ENCODE measurements at places on chromosomes 6 and 20. TPM values are rescaled to one million over a fixed set of nuclear protein-coding genes. Genes with fewer than 3 reads are reported as not detected.
A peak's percentile ranks its signal among the peaks of the same experiment; 100 is the strongest.

DNA sequence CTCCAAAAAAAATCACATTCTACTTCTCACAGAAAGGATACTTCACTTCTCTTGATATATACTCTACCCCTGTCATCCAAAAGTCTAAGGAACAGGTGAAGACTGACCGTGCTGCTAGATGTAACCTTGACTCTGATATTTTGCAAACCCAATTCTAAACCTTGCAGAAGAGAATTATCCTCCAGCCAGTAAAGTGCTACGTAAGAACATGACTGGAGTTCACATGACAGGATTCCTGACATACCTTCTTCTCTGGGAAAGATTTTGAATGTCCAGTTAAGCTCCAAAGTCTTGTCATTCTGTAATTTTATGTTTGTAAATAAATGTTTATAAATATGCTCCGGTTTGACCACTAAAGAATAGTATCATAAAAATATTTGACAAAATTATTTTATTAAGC lies 35.8 kb downstream of the BTBD9 start:
- no peaks in the 10 kb centered on the region for H3K4me1 ChIP-seq
- no peaks in the 10 kb centered on the region for H3K27me3 ChIP-seq
- no peaks in the 10 kb centered on the region for H3K36me3 ChIP-seq
- DNase-seq = no peak

Gene KCNG1
- total RNA-seq = 1.1 TPM

GRCh38 chr6:119142041-119142440 lies 63.6 kb upstream of the FAM184A start:
- H3K27ac ChIP-seq = no peak overlapping the region
- no peak overlapping the region for H3K4me3 ChIP-seq
- DNase-seq = no peak

DNA sequence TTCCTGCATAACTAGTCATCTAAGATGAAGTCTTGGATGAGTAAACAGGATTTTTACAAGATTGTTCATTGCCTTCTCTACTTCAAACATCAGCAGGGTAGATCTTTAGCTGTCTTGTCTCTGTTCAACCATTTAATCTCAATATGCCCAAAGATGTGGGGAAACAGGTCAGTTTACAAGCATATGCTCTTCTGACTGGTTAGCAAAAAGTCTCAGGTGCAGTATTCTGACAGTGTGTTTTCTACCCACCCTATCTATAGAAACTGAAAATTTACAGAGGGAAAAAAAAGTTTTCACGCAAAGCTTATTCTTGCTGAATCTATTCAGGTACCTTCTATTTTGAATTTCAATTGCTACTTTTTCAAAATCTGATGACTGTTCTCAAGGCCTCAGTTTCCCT lies 29.0 kb downstream of the MAP3K5 start:
- H3K4me1 ChIP-seq = peaks cover 69% of the 10 kb centered on the region
- H3K4me3 ChIP-seq = no peak overlapping the region
- no peak for DNase-seq
- H3K27me3 ChIP-seq = no peaks in the 10 kb centered on the region

GRCh38 chr20:40704828-40705227 lies 15.8 kb upstream of the MAFB start:
- no peaks in the 10 kb centered on the region for H3K4me1 ChIP-seq
- peaks cover 29% of the 10 kb centered on the region for H3K27me3 ChIP-seq
- no peak overlapping the region for H3K4me3 ChIP-seq
- no peaks in the 10 kb centered on the region for H3K36me3 ChIP-seq
- H3K27ac ChIP-seq = no peak overlapping the region
- no peak for DNase-seq

- H3K27ac ChIP-seq = no peak overlapping the region
- H3K4me1 ChIP-seq = no peaks in the 10 kb centered on the region
- peaks cover 33% of the 10 kb centered on the region for H3K27me3 ChIP-seq
- DNase-seq = no peak
- no peak overlapping the region for H3K4me3 ChIP-seq
Observed at GRCh38 chr20:3687655-3688054, 5.8 kb upstream of the ADAM33 start.

DNA sequence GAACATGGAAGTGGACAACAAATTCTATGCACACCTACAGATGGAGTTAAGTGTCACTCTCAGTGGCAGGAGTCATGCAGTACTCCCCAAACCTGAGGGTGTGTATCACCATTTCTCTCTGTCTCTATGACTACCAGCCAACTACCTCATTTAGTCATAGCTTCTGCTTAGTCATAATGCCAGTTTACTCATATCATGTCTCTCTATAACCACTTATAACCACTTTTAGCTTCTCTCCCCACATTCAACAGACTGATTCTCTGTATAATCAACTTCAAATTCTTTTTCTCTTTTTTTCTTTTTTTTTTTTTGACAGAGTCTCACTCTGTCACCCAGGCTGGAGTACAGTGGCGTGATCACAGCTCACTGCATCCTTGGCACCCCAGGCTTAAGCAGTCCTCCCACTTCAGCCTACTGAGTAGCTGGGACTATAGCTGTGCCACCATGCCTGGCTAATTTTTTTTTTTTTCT lies 13.8 kb upstream of the GTF3C6 start:
- H3K4me3 ChIP-seq = peak overlapping the region; percentile 11
- DNase-seq = peak; percentile 78
- H3K27ac ChIP-seq = peak overlapping the region; percentile 88
- no peaks in the 10 kb centered on the region for H3K27me3 ChIP-seq

Gene PCK1
- not detected for total RNA-seq

GRCh38 chr6:24332317-24332716 lies 25.5 kb downstream of the DCDC2 start:
- H3K4me3 ChIP-seq = no peak overlapping the region
- DNase-seq = no peak
- H3K36me3 ChIP-seq = no peaks in the 10 kb centered on the region
- peaks cover 8% of the 10 kb centered on the region for H3K27me3 ChIP-seq
- H3K4me1 ChIP-seq = no peaks in the 10 kb centered on the region

DNA sequence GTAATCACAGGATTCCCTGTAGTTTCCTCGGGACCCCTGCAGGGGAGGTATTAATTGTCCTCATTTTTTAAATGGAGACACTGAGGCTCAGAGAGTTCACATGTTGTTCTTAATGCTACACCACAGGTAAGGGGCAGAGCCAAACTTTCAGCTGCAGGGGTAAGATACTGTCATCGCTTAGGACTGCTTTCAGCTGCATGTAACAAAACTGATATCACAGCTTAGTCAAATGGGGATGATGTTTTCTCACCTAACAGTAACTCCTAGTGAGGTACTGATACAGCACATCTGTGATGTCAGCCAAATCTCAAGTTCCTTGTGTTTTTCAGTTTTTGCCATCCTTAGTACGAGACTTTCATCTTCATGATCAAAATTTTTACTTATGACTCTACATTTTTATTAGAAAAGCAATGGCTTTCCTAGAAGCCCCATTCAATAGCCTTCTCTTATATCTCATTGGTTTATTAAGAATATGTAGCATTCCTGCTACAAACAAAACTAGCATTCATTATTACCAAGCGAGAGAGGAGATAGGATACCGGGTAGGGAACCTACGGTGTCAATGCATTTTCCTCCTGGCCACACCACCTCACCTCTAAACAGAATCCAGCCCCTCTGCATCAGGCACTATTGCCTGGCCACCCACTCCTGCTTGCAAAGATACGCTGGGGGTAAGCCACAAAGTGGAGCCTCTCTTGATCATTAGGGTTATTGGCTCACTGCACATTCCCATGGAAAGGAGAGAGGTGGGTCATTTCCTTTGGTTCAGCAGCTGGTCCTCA lies 557.5 kb downstream of the CD83 start:
- H3K27ac ChIP-seq = no peak overlapping the region
- no peak overlapping the region for H3K4me3 ChIP-seq
- no peak for DNase-seq

Gene EEF1A2
- not detected for total RNA-seq

GRCh38 chr20:37273988-37274387 lies 12.4 kb upstream of the GHRH start:
- no peak overlapping the region for H3K27ac ChIP-seq
- no peak for DNase-seq
- H3K4me1 ChIP-seq = peaks cover 11% of the 10 kb centered on the region
- no peaks in the 10 kb centered on the region for H3K27me3 ChIP-seq
- no peaks in the 10 kb centered on the region for H3K36me3 ChIP-seq
- no peak overlapping the region for H3K4me3 ChIP-seq

DNA sequence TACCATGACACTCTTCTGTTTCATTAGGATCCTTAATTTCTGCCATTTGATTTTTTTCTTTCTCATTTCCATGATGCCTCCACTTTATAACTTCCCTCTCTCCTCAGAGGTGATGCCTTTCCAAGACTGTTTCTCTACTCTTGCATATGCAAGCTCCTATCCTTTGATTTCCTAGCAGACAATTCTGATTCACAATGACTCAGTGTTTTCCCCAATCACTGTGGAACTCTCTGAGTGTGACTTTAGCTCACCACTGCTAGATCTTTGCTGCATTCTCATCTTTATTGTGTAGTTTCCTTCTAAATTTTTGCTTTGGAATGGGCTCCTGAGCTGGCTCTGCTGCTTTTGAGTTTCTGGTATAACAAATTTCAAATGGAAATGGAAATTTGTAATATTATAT lies 184.9 kb downstream of the TINAG start:
- no peak for DNase-seq
- no peaks in the 10 kb centered on the region for H3K4me1 ChIP-seq
- H3K36me3 ChIP-seq = no peaks in the 10 kb centered on the region
- H3K27me3 ChIP-seq = no peaks in the 10 kb centered on the region

DNA sequence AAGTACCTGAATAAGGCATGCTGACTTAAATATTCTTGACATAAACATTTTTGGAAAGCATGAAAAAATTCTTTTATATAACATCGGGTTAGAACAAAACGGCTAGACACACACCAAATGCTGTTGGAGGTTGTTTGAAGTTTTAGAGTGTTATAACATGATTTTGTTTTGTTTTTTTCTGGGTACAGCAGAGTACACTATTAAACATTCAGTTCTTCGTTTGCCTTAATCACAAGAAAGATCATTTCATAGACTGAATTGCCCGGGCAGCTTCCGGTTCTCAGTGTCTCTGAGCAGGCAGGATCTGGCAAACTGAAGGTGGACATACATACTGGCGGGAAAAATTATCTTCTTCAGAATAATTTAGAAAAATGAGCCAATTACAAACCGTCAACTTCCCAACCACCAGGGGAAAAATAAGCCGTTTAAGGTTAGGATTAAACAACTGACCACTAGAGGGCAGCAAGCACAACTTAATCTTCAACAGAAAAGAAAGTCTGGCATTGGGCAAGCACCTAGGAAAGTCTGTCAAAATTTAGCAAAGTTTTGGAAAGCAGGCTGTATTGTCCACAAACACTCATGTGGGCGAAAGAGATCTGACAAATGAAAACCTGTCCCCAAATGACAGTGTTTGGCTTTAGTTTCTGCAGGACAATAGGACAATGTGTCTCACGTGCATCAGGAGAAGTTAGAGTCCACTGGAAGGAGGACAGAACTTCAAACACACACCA lies 15.0 kb downstream of the ZNF217 start:
- no peaks in the 10 kb centered on the region for H3K27me3 ChIP-seq
- H3K4me1 ChIP-seq = peaks cover 78% of the 10 kb centered on the region
- peaks cover 88% of the 10 kb centered on the region for H3K36me3 ChIP-seq

DNA sequence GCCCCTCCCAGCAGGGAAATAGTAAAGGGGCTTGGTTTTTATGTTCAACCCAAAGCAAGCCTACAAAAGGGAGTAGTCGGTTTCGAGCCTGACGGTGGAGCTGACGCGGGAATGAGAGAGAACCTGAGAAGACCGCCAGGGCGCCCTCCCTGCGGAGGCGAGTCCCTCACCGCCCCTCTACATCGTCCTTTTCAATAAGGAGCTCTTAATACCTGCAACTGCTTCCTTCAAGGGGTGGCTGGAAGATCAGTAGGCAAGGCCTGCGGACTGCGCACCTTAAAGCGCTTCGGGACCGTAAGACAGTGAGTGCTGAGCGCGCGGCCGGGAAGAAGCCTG lies 709 bp upstream of the ZNF76 start:
- H3K27me3 ChIP-seq = no peaks in the 10 kb centered on the region
- peaks cover 39% of the 10 kb centered on the region for H3K4me1 ChIP-seq
- peak overlapping the region; percentile 86 for H3K27ac ChIP-seq
- H3K36me3 ChIP-seq = peaks cover 3% of the 10 kb centered on the region

- no peak for DNase-seq
- no peaks in the 10 kb centered on the region for H3K4me1 ChIP-seq
- no peak overlapping the region for H3K27ac ChIP-seq
Observed at GRCh38 chr6:92849636-92850035, 569.7 kb downstream of the EPHA7 start.

Gene PACRG
- not detected for total RNA-seq

Gene SUMO4
- 10.6 TPM for total RNA-seq

Gene ALDH5A1
- total RNA-seq = 3.7 TPM

- H3K27me3 ChIP-seq = peaks cover 16% of the 10 kb centered on the region
- H3K27ac ChIP-seq = no peak overlapping the region
- DNase-seq = no peak
- H3K4me1 ChIP-seq = peaks cover 8% of the 10 kb centered on the region
- no peak overlapping the region for H3K4me3 ChIP-seq
Observed at GRCh38 chr20:54013471-54013870, 56.9 kb downstream of the BCAS1 start.

DNA sequence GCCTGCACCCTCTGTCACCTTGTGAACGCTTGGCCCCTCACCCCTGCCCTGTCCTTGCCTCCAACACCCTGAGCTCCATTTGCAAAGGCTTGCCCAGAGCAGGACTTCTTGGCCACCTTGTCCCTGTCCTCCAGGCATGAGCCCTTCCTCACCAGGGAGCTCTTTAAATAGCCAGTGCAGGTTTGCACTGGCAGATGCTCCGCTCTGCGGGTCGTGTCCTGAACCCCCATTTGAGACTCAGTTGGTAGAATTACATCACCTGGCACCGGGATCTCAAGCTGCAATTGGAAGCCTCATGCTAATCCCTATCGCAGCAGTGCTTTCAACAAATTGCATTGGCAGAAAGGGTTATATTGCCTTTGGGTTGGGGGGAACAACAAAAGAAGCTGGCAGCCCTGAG lies 85.9 kb downstream of the TRMT6 start:
- DNase-seq = no peak
- H3K27ac ChIP-seq = no peak overlapping the region
- H3K36me3 ChIP-seq = peaks cover 4% of the 10 kb centered on the region
- H3K4me3 ChIP-seq = no peak overlapping the region
- H3K4me1 ChIP-seq = peaks cover 31% of the 10 kb centered on the region

Gene ZSCAN16
- 4.6 TPM for total RNA-seq

GRCh38 chr6:139847457-139847813 lies 473.0 kb upstream of the CITED2 start:
- DNase-seq = no peak
- H3K27ac ChIP-seq = no peak overlapping the region
- H3K27me3 ChIP-seq = no peaks in the 10 kb centered on the region

Gene BPIFB1
- not detected for total RNA-seq

All from activated CD8-positive, alpha-beta memory T cell treated with anti-CD3 and anti-CD28 coated beads, Interleukin-2, amount 10 ng/mL, durations not matched to agents 7 days and 5 days (primary cell).